ENCODE measurements at places on chromosomes 12 and 14.

- DNase-seq = no peak
Observed at GRCh38 chr14:94174604-94175010, 485 bp downstream of the PPP4R4 start.

GRCh38 chr14:95045836-95046430 is 111.4 kb downstream of the DICER1 start:
- no peak for DNase-seq

DNA sequence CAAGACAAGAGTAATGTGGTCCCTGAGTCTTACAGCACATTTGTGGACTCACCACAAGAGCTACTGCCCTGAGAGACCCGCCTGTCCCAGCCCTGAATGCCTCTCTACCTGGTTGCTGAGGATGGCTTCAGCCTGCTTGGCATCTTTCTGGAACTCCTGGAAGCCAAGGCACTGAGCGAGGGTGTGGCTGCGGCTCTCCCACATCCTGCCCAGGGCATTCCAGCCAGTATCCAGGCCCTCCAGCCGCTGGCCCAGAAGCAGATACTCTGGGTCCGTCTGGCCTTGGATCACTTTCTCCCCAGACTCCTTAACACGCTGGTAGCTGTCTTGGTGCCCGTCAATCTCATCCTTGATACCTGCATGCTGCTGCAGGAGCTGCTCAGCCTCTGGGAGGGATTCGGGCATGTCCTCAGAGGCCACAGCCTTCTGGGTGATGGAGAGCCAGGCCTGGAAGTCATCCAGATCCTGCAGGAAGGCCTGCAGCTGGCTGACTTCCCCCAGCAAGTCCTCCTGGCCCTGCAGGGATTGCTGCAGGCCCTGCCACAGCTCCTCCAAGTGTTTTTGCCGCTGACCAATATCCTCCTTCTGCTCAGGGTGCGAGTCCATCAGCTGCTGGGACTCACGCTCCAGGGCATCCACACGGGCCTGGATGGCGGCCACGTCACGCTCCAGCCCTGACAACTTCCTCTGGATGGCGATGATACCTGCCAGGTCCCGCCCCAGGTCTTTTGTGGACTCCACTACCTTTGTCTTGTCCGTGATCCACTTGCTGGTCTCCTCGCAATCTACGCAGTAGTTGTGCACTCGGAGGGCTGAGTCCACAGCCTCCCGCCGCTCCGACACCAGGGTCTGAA is 82.3 kb downstream of the PLEKHG3 start:
- no peak for DNase-seq

DNA sequence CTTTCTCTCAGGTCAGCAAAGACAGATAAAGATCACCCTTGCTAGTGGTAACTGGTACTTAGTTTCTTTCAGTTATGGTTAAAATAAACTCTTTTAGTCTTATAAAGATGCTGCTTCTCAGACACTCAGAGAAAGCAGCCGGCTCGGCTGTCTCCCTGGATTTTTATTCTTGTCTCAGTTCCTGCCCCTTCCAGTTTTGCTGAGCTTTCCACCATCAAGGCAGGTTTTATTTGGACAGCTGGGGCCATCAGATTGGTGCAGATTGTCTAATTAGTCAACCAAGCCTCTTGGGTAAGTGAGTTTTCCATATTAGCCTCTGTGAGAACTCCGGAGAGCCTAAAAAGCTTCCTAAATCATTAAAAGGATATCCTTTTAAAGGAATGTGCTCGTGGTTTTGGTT is 130.8 kb upstream of the BMP4 start:
- no peak for DNase-seq

DNA sequence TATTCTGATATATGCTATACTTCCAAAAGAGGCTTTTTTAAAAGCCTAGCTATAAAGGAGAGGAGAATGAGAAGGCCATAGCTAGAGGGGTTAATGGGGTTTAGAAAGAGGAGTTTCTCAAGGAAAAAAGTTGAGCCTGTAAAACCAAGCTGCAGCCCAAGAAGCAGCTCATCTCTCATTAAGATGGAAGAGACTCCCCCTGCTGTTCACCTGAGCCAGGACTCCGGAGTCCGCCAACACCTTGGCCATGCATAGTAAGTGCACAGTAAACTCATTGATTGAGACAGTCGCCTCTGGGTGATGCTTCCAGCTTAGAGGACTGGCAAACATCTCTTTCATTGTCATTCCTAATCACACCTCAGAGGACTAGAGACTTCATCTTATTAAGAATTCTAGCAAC is 46.2 kb downstream of the ANO2 start:
- no peak for DNase-seq

GRCh38 chr14:101477648-101478047 is 83.6 kb upstream of the DIO3 start:
- DNase-seq = no peak

DNA sequence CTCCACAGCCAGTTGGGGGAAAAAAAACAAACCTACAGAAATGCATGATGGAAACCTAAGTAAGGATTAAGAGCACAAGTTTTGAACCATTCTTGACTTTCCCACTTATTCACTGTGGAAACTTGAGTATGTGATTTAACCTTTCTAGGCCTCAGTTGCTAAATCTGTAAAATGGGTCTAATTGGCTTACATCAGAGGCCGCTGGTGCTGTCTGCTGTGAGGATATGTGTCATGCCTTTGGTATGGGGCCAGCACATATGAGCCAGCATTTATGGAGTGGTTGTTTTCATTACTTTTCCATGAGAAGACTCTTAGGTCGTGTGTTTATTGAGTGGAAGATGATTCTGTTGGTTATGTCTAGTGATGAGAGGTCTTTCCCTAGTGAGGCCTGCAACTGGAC is 102.4 kb downstream of the ESR2 start:
- no peak for DNase-seq

DNA sequence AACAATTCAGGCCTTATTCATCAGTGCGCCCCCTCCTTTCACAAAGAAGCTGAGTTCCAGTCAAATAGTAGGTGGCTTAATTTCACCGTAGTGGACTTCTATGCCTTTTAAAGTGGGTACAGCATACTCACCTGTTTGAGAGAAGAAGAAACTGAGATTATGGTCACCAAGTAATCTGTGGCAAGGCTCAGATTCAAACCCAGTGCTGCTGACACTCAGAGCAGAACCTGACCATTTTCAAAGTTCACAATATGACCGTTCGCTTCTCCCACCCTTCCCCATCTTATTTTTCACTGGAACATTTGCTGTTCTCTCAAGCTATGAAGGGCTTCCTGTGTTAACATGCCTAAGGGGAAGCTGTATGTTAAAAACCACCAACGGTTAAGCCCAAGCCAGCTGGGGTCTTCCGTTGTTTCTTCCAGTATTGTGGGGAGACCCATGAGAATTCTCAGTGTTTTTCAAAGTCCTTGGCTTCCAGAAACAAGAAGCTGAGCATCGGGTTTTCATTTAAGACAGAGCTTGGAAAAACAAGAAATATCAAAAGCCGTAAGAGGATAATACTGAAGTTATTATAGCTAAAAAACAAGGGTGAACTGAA is 6.1 kb upstream of the PSMA6 start:
- no peak for DNase-seq

DNA sequence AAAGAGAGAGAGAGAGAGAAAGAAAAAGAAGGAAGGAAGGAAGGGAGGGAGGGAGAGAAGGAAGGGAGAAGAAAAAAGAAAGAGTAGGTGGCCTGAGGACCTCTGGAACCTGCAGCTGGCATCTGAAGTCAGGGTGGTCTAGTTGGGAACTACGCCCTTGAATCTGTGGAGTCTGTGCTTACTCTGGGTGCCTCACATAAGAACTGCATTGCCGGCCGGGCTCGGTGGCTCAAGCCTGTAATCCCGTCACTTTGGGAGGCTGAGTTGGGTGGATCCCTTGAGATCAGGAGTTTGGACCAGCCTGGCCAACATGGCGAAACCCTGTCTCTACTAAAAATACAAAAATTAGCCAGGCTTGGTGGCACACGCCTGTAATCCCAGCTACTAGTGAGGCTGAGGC is 10.0 kb upstream of the NRDE2 start:
- DNase-seq = no peak

GRCh38 chr12:105368047-105368646 is 37.7 kb downstream of the C12orf75 start:
- DNase-seq = no peak

DNA sequence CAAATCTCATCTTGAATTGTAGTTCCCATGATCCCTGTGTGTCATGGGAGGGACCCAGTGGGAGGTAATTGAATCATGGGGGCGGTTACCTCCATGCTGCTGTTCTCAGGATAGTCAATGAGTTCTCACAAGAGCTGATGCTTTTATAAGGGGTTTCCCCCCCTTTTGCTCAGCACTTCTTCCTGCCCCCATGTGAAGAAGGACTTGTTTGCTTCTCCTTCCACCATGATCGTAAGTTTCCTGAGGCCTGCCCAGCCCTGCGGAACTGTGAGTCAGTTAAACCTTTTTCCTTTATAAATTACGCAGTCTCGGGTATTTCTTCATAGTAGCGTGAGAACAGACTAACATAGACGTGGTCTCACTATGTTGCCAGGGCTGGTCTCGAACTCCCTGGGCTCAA is 56.1 kb upstream of the EIF5 start:
- DNase-seq = no peak

- DNase-seq = no peak
Observed at GRCh38 chr12:62003701-62004100, 256.5 kb upstream of the USP15 start.

DNA sequence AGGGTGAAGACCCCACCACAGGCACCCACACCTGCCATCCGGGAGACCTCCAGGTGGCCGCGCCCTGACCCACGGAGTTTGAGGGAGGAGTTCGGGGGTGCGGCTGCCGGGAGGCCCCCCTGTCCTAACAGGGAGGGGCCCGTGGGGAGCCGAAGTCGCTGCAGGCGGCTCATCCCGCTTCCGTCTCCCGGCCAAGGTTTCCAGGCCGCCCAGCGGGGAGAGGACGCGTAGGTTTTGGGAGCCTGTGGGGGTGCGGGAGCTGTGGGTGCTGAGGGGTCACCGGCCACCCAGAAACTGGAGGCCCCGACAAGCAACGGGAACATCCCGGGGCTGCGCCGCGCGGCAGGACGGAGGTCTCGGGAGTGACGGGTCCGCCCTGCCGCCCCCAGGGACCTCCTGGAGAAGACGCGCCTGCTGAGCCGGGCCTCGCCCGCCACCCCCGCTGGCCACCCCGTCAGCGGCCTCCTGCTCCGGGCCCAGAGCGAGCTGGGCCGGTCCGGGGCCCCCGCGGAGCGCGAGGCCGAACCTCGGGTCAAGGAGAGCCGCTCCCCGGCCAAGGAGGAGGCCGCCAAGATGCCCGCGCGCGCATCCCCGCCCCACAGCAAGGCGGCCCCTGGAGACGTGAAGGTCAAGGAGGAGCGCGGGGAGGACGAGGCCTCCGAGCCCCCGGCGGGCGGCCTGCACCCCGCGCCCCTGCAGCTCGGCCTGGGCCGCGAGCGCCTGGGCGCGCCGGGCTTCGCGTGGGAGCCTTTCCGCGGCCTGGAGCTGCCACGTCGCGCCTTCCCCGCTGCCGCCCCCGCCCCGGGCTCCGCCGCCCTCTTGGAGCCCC is 27.6 kb downstream of the LRCOL1 start:
- no peak for DNase-seq

GRCh38 chr12:57276935-57277563 is 26.1 kb upstream of the STAC3 start:
- DNase-seq = no peak

DNA sequence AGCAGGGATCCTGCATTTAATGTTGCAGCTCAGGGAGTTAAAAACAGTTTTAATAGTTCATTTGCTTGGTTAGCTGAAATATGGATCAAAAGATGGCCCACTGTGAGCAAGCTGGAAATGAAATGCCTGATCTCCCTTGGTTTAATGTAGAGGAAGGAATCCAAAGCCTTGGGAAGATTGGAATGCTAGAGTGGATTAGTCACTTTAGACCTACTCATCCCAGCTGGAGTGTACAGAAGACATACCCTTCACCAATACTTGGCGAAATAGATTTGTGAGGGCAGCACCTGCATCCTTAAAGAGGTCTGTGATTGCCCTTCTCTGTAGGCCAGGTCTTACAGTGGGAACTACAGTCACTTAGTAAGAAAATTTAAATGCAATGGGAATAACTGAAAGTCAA is 58.0 kb upstream of the KRAS start:
- DNase-seq = no peak

DNA sequence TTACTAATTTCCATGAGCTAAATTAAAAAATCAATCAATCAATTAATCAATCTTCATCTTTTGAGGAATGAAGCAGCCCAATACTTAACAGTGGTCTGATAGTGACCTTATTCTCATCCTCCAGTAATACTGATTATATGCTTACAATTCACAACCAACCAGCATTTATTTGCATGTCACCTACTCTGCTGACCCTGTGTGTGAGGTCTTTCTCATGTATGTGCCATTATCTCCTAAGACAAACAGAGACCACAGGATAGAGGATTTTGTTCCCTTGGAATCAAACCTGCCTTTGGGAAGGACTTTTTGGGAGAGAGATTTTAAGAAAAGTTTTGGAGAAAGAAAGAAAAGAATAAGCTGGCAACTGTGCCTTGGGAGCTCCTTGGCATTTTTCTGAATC is 197.2 kb downstream of the NRXN3 start:
- DNase-seq = no peak

GRCh38 chr14:44961151-44961553 is 595 bp downstream of the KLHL28 start:
- peak; percentile 21 for DNase-seq

DNA sequence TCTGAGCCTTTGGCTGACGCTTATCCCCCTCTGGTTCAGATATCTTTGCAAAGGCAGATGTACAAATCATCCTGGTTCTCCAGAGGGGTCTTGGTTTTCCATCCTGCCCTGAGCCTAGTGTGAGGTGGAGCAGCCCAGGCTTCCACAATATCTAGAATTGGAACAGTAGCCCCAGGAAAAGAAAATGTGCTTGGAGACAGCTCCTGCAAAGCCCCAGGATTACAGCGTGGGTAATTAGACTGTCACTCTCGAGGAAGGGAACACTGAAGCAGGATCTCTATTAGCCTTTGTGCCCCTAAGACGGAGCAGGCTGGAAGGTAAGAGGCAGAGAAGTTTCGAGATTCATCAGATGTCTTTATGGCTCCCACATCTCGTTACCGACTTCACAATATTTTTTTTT is 59.4 kb downstream of the TMEM132C start:
- DNase-seq = no peak

DNA sequence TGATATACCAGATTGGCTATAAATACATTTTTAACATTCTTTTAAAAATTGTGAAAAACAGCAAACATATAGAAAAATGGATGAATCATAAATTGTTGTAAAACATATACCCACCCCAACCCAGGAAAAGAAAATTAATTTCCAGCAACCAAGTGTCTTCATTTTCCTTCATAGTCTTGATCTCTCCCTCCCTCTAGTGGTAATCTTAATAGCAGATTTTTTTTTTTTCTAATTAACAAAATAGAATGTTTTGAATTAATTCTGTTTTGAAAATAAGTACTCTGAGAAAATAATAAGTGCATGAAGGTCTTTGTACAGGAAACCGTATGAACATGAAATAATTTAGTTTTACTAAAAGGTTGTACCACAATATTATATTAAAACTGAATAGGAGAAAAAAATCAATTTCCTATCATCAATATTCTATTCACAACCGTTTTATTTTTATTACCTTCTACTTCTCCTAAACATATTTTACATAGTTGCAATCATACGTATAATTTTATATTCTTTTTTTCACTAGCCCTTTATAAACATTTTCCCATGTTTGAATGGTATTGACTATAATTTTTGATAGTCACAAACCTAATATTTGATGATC is 7.0 kb downstream of the ETNK1 start:
- no peak for DNase-seq

GRCh38 chr14:50320283-50320682 is 8.2 kb downstream of the DMAC2L start:
- DNase-seq = no peak
